ENCODE measurements at places on chromosomes 1 and 21.

- no peak for DNase-seq
Measured at GRCh38 chr1:164635059-164635802, 76.2 kb downstream of the PBX1 start.

DNA sequence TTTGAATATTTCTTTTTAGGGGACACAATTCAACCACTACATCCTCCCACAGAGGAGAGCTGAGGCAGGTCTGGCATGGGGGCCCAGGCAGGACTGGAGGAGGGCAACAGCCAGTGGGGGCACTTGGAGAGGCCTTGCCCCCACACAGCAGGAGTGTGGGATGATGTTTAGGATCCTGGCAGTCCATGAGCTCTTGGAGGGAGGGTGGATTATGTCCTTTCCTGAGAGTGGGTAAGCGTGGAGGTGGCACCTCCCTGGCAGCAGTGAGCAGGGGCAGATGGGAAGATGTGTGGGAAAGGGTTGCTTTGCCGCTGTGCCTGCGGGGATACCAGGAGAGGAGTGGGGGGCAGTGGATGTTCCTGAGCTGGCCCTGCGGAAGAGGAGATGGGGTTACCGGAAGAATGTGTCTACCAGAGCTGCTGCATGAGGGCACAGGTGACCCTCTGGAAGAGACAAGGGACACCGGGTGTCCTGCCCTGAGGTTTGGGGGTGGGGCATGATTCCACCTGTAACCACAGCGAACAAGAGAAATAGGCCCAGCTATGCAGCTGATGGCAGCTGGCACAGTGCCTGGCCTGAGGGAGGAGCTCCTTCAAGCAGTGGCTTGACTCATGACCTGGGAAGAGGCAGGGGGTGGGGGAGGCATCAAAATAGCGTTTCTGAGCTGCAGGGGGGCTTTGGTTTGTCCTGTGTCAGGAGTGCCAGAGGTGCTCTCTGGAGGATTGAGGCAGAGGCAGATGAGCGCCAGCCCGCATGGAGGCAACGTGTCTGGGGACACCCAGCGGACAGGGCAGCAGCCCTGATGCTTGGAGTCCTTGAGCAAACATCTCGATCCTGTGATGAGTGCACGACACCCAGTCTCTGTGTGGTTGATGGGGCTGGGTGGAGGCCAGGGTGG, 123.9 kb upstream of the TMPRSS2 start:
- no peak for DNase-seq

- no peak for DNase-seq
Measured at GRCh38 chr1:77594366-77595112, 87.9 kb downstream of the ZZZ3 start.

DNA sequence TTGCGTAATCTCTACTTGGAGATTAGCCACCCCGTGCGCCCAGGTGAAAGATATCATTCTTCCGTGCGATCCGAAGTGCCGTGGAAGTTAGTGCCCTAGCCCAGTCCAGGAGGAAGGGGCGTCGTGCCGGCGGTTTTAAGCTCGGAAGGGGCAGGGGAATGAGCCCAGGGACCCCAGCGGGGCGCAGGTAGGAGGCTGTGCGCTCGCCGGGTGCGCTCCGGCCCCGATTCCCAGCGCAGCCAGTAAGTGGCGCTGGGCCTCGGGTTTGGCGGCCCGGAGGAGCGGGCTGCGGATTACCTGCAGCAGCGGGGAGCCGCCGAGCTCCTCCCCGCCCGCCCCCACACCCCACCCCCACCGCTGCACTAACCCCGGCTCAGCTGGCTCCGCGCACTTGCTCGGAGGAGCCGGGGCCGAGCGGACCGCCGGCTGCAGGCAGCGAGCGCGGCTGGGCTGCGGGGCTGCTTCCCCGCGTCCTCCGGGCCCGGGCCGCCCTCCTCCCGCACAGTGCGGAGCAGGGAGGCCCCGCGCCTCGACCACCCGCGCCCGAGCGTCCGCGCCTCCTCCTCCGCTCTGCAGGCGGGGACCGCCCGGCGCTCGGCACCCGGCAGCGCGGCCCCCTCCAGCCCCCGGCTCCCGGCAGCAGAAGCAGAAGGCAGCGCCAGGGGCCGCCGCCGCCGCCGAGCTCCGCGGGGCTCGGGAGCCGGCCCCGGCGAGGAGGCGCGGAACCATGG, at the start of gene RYR2:
RYR2 (plus strand) TSS at position 390 of the 731 bp plus-strand sequence; CDS start at position 728, 338 bp downstream.
- DNase-seq, result no peak

DNA sequence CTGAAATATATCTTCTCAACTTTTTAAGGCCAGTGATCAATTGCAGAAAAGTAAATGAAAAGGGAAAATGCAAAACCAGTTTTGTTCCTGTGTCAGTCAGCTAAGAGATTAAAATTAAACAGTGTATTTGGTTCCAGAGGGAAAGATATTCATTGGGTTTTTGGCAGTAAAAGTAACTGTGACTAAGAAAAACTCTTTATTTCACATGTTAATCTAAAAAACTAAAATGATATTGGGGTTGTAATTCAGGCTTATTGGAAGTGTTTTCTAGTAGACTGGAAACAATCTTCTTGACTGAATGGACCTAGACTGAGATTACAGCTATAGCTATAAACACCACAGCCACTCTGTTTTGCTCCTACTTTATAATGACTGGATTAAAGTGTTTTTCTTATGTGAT, 413.9 kb downstream of the ADGRL2 start:
- no peak for DNase-seq
